ENCODE measurements at places on chromosomes 11 and 22. TPM values are rescaled to one million over a fixed set of nuclear protein-coding genes. Genes with fewer than 3 reads are reported as not detected.

- DNase-seq = no peak
Observed at GRCh38 chr11:126732981-126733380, 267.6 kb downstream of the KIRREL3 start.

Gene NRXN2
- total RNA-seq = 1.8 TPM

Gene WT1
- total RNA-seq = 11.6 TPM

DNA sequence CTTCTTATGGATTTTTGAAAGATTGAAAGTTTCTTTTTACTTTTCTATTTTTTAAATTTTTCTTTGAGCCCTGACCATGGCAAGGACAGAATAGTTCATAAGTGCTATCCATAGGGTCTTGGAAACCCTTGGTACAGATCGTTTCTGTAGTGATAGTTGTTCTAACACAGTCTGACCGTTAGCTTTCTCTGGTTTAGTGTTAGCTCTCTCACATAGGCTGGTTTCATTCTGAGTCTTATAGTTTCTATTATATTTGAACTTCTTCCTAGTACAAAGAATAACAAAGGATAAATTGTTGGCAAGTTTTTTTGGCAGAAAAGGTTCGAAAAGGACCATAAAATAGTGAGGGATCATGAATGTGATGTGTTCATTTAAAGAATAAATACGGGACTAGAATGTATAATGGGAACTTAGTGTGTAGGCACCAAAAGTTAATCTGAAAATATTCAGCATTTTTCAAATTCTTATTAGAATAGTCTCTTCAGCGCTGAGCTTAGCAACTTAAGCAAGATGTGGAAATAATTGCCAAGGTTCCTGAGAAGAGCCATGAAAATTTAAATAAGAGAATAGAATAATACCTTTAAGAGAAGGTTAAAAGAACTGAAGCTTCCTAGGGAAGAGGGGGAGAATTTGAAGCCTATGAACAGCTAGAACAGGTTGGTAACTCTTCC, 24.1 kb downstream of the FDX1 start:
- DNase-seq = no peak

DNA sequence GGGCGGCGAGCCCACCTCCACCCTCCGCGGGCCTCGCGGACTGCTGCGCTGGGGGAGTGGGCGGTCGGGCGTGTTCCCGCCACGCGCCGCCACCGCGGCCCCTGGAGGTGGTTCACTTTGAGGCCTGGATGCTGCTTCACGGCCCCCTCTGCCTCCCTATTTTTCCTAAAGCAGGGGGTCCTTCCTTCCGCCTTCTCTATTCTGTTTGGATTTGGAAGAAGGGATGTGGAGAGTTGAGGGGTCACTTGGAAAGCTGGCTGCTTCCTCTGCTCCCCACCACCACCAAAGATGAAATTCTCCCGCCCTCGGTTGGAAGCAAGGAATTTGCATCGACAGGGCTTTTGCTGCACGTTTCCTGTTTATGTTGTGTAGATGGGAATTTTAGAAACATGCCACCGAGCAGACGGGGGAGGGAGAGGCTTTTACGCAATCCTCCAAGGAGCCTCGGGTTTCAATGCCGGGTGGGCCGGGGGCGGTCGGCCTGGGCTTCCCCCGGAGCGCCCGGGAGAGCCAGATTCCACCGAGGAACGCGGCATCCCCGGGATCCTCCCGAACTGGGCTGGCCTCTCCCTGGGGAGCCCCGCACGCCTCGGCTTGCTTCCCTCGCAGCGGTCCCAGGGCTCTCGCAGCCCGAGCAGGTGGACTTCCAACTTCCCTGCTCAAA, 403 bp upstream of the SBF2 start:
- DNase-seq = peak; percentile 29

DNA sequence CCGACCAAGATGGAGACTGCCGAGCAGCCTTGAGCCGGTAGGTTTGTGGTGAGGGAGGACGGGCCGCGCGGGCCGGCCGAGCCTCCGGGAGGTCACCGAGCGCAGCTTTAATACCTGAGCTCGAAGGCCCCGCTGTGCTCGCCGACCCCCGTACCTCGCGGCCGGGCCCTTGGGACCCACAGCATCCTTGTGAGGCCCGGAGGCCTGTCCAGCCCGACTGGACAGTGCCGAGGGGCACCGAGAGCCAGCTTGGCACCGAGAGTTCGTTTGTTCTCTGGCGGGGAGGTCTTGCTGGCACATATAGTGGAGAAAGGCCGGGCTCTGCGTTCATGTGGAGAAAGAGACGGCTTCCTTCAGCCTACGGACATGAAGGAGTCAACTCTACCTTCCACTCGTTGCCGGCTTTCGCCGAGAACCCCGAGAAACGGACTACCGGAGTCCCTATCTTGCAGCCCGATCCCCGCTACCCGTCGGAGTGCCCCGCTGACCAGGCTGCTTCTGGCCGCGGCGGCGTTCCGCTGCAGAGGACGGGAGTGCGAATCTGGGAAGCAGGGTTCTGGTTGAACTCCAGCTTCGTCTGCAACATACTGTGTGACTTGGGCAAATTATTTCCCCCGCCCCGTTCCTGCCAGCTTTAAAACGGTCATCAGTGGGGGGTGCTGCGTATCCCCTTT, 349 bp downstream of the TSSC4 start:
- DNase-seq = no peak

DNA sequence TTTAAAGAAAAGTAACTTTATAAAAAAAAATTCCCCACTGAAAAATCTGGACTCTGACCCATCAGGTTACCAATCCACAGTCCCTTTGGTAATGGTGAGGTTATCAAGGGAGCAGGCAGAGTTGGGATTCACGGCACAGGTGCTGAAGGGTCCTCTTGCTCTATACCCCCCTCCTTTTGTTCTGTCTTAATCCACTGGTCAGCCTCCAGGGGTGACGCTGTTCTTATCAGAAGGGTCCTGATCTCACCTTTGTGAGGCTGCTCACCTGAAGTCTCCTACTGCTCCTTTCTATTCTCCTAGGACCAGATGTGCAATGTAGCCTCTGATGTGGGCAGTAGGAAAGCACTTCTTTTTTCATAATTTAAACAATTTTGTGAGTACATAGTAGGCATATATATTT, 80.6 kb upstream of the E2F8 start:
- DNase-seq = no peak

DNA sequence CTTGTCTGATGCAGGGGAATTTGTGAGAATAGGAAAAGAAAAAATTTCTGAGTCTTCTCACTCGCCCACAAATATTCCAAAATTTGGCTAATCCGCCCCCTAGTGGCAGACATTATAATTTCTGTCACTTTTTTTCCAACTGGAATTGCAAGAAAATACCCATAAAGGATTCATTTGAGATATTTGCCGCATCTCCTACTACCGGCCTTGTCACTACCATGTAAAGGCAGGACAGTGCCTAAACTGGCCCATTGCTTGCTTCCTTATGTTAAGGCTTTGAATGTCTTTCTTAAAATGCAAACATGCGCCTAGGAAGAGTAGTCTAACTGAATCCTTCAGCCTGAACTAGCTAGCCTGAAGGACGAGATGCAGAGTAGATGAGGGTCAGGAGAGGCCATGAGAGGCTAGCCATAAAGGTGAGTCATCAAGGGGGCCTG, 9.3 kb upstream of the CEP295 start:
- DNase-seq = no peak

GRCh38 chr11:112958670-112959069, 2.5 kb upstream of the NCAM1 start:
- no peak for DNase-seq

GRCh38 chr11:78372114-78372768, 45.4 kb downstream of the GAB2 start:
- no peak for DNase-seq

- DNase-seq = no peak
Observed at GRCh38 chr22:17916226-17916889, 108.0 kb downstream of the MICAL3 start.

Gene FAR1
- 46.1 TPM for total RNA-seq

Gene MUC5B
- total RNA-seq = 6.9 TPM

GRCh38 chr11:128957202-128957482, 14.5 kb upstream of the TP53AIP1 start:
- DNase-seq = no peak

- DNase-seq = no peak
Observed at GRCh38 chr11:11378184-11378940, 25.3 kb upstream of the CSNK2A3 start.

GRCh38 chr22:41596776-41597634, 7.4 kb upstream of the PMM1 start:
- DNase-seq = peak; percentile 60

- peak; percentile 2 for DNase-seq
Observed at GRCh38 chr22:49515475-49515874, 312.2 kb downstream of the BRD1 start.

- no peak for DNase-seq
Observed at GRCh38 chr11:101618709-101619108, 34.9 kb upstream of the TRPC6 start.

- DNase-seq = no peak
Observed at GRCh38 chr22:24066865-24067264, 55.8 kb downstream of the CABIN1 start.

Gene ISX
- under 0.01 TPM for total RNA-seq

Data from breast epithelium (tissue), 4 donors.